ENCODE measurements at places on chromosomes 12 and 14.

DNA sequence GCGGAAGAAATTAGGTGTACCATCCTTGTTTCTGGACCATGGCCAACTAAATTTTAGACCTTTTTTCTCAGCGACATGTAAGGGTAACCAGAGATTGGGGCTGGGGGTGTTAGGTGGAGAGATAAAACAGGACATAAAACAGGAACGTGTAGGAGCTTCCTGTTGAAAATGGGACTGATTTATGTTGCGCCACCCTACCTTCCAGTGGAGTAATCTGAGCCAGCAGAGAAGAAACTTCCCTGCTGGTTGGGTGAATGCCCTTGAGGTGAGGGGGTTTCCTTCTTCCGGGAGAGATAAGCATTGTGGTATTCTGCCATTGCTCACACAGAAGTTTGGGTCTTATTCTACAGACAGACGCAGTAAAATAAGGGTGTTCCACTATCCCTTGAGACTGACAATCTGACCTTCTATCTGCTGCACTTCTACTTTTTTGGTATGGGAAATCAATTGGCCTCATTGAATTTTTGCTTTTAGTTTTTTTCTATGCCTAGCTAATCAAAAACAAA, 417.6 kb downstream of the PCNX1 start:
- peak; percentile 52 for DNase-seq

DNA sequence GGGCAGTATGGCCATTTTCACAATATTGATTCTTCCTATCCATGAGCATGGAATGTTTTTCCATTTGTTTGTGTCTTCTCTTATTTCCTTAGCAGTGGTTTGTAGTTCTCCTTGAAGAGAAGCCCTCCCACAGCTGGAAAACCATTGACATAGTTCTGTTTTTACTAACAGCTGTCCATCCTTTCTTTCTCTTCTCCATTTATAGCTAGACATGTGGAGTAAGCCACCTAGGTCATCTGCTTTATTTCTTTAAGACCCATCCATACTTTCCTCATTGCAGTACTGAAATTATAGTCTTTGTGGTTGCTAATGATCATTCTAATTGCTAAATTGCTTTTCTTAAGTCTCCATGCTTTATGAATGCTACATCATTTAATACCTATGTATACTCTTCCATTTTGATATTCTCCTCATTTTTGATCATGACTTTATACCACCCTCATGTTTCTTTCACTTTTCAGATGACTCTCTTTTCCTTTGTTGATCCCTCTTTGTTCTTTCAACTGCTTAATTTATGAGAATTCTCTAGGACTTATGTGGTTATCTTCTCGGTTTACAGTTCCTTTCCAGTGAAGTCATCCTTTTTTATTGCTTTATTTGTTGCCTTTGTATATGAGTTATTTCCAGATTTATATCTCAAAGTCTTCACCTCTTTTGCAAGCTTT, 114.2 kb downstream of the PCNX1 start:
- DNase-seq: no peak

- no peak for DNase-seq
Measured at GRCh38 chr12:77979597-77980250, 149.0 kb downstream of the NAV3 start.

DNA sequence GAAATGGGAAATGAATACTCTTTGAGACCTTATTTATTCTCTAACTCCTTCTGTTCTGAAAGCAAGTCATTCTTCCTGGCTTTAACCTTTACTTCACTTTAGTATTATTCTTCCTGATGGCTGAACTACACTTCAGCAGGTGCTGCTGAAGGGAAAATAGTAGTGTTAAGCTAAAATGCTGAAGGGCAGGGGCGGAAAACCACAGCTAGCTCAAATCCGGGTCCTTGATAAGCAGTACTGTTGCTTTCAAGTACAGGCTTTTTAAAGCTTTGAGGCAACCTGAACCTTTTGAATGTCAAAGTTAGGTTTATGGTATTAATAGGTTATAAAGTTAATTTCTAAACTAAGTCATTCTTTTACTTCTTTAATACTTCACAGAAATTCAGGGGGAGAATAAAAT, 10.7 kb downstream of the CCDC196 start:
- no peak for DNase-seq

GRCh38 chr14:63308723-63309317, 9.9 kb downstream of the GPHB5 start:
- DNase-seq: no peak

DNA sequence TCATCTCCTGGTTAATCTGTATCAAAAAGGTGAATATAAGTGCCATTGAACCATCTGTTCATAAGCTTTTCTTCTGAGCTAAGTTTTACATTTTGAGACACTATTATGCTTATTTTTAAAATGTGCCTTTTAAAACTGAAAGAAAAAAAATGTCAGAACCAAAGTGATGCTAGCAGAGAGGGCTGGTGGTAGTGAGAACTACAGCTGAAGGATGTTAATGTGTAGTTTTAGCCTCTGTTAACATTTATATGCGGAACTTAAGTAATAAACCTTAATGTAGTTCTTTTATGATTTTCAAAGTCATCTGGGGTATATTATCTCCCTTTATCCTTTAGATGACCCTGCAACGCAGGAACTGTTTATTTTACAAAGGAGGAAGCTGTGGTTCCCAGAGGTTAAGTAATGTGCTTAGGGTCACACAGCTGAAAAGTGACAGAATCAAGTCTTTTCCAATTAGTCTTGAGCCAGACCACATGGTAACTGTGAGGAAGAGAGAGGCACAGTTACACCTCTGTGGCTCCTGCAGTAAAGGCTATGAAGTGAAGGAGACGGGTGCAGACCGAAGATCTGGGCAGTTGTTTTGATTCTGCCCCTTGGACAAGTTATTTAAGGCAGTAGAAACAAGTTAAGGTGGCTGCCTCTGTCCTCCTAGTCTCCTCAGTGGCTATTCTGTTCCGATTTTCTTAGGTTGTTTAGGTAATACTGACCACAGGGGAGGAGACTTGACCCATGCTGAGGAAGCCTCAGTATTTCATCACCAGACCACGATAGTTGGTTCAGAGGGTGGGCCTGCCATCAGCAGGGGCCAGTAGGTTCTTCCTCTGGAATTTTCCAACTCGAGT, 23.9 kb downstream of the GNG2 start:
- DNase-seq: peak; percentile 92

DNA sequence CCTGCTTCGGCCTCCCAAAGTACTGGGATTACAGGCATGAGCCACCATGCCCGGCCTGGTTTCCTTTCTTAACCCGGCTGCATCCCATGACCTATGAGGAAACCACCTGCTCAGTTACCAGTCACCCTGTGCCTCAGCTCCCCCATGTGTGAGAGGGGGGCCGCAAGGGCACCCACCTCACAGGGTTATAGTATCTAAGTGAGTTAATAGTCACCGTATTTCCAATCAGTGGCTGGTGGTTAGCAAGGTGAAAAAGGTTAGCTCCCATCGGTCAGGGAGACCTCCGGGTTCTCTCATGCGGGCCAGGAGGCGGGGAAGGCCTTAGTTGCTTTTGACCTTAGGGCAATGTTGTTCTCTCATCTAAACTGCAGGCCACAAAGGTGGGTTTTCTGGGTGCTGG, 6.7 kb downstream of the LRP1 start:
- no peak for DNase-seq

GRCh38 chr14:22753586-22753985, 12.9 kb upstream of the OXA1L start:
- peak; percentile 14 for DNase-seq

DNA sequence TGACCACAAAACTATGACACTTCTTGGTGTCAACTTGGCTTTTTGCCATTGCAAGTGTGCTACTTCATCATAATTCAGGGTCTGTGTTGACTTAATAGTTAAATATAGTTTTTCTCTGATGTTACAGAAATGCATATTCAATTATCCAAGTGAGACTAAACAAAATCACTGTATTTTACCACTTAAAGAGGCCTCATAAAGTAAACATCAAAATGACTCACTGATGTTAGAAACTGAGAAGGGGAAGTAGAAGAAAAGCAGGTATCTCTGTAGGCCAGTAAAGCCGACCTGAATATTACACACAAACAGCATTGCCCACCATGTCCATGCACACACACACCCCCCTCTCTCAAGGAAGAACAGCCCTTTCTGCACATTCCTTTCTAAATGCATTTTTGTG, 55.4 kb downstream of the RPAP3 start:
- no peak for DNase-seq

- DNase-seq: no peak
Measured at GRCh38 chr12:73065913-73066312, 793.7 kb downstream of the TRHDE start.

- DNase-seq: no peak
Measured at GRCh38 chr14:75013290-75013689, 10.6 kb downstream of the EIF2B2 start.

DNA sequence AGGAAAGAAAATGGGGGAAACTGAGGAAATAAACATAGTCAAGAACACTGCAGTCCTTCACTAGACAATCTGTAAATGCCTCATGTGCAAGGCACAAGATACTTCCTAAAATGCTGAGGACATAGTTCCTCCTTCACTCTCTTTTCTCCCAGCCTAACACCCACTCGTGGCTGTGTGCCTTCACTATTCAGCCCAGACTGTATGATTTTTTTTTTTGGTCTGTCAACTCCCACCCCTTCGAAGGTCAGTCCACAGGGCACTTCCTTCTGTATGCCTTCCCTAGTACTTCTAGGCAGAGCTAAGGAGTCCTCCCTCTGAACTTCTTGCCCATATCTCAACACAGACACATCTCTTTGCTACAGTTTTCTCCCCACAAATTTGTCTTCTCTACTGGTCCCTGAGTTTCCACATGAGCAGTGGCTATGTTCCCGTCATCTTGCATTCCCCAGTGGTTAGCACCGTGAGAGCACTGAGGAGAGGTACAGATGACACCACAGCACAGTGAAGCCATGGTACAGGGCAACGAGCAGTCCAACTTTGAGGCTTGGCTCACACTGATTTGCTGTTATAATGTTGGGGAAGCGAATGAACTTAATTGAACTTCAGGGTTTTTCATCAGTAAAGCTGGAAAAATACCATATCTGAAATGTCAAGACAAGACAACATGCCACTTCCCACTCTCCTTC, 24.1 kb upstream of the SYCP3 start:
- peak; percentile 90 for DNase-seq

- no peak for DNase-seq
Measured at GRCh38 chr14:82759656-82760055, 1226.0 kb upstream of the SEL1L start.

GRCh38 chr14:65751510-65751909, 339.0 kb downstream of the FUT8 start:
- DNase-seq: no peak

DNA sequence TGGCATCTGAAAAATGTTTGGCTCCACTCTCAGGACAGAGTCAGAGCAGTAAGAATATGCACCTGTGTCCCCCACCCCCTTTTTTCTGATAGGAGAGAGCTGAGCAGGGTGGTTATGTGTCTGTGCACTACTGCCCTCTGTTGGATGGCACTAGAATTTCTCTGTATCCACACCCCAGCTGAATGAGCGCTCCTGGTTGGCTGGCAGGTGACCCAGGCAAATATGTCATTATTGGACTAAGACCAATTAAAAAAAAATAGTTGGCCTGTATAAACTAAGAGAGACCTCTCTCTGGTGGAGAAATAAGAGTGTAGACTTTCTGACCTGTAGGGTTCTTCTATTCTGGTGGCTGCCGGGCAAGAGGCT, 107.0 kb downstream of the PTCSC3 start:
- DNase-seq: peak; percentile 25

DNA sequence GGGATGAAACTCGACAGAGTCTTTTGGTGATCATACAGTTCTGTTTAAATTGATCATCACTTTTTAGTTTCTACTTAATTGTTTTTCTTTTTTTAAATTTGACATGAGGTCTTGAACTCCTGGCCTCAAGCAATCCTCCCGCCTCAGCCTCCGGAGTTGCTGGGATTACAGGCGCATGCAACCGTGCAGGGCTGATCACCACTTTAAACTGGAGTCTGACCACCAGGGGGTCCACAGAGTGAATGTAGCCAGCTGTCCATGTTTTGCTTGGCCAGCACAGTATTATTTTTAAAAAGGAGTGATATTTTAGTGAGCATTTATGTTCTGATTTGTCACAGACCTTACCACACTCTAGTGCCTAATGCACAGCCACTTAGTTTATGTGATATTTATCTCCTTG, 10.7 kb downstream of the DAAM1 start:
- no peak for DNase-seq
